Activated CD8-positive, alpha-beta memory T cell treated with anti-CD3 and anti-CD28 coated beads for 24 hours (primary cell): ENCODE measurements at places on chromosomes 16 and 17.

- DNase-seq, result peak; percentile 55
Measured at GRCh38 chr17:73902416-73903181, 258.4 kb upstream of the SDK2 start.

DNA sequence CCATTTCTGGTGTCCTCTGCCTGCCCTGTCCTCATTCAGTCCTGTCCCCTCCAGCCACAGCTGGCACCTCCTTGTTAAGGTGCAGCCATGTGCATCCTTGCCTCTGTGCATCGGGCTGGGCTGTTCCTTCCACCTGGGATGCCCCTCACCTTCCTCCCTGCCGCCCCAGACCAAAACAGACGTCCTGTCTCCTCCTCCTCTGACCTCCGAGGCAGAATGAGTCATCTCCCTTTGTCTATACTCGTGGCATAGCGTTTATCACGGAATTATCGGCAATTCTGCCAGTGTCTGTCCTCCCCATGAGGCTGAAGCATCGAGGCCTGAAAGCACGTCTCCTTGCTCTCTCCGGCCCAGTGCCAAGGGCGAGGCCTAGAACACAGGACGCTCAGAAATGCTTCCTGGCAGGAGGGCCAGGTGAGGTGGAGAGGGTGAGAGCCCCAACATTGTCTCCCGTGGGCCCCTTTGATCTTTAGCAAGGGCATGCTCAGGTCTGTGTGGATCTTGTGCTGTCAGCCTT, 4.6 kb downstream of the RAI1 start:
- DNase-seq, result no peak

DNA sequence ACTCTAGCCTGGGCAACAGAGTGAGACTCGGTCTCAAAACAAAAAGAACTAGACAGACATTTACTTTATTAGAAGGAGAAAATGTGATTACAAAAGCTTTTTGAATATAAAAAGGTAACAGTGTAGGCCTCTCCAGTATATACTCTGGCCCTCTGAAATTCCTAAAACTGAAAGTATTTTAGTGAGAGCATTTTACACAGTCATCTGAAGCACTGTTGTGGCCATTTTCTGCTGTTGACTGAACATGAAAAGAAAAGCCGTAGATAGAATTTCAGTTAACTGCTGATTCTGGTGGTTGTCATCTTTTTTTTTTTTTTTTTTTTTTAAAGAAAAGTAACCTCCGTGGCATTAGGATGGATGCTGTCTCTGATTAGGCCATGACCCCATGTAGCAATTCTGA, 15.6 kb downstream of the DUSP14 start:
- no peak for DNase-seq

- no peak for DNase-seq
Measured at GRCh38 chr16:72241930-72242329, 70.0 kb upstream of the PMFBP1 start.

GRCh38 chr16:88685156-88686061, 898 bp downstream of the SNAI3 start:
- peak; percentile 82 for DNase-seq

DNA sequence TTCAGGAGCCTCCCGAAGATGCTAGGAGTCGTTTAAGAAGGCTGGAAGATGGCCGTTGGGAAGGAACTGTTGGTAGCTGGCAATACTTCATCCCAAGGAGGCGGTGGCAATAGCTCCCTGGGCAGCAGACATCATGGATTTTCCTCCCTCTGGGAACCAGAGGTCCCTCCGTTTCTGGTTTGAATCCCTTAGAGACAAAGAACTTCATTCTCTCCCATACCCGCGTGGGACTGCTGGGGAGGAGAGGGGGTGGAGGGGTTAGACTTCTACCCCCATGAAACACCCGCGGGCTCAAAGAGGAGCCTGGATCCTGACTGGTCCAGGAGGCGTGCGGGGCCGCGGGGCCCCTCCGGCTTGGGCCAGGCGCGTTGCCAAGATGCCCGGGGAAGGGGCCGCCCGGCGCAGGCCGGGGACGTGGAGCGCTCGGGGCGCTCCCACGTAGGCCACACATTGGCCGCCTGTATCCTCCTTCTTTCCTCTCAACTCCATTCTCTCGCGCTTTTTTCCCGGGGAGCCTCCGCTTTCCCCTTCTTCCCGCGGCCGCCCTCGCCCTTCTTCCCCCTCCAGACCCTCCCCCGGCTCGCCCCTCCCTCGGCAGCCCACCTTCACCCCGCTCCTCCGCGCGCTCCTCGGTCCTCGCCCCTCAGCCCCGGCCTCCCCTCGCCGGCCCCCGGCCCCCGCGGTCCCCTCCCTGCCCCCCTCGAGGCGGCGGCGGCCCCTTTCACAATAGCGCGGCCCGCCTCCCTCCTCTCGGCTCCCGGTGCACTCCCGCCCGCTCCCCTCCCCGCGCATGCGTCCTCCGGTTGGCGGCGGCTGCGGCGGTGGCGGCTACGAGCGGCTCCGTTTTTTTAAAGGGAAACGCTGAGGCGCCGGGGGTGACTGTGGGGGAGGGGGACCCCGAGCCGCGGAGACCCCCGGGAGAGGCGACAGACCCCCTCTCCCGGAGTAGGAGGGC, at the start of gene MSL1:
TSS of gene MSL1 (plus strand) at position 791 of the 955 bp plus-strand sequence. CDS start 642 bp downstream, outside the sequence.
- DNase-seq, result peak; percentile 94

GRCh38 chr17:57340160-57340981, 84.0 kb downstream of the MSI2 start:
- DNase-seq, result no peak

- DNase-seq, result no peak
Measured at GRCh38 chr17:3282901-3283300, 15.3 kb downstream of the OR3A1 start.

- no peak for DNase-seq
Measured at GRCh38 chr17:78323826-78324390, 36.0 kb downstream of the SOCS3 start.

- no peak for DNase-seq
Measured at GRCh38 chr16:51382211-51382610, 231.1 kb upstream of the SALL1 start.

DNA sequence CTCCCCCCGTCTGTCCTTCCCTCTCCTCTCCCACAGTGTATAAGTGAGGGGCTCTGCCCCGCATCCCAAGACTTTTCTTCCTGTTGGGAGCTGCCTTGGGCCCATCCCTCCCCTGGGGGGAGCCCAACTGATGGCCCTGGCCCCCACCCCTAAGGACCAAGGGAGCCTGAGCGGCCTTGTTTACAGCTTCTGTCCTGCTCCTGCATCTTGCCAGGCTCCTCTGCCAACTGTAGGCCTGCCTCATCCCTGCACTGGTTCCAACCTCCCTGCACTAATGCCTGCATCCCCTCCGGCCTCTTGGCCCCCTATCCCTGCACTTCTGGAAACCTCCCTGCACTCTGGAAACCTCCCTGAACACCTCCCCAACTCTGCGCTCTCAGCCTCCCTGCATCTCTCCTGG, 1.4 kb upstream of the PAGR1 start:
- DNase-seq, result no peak

DNA sequence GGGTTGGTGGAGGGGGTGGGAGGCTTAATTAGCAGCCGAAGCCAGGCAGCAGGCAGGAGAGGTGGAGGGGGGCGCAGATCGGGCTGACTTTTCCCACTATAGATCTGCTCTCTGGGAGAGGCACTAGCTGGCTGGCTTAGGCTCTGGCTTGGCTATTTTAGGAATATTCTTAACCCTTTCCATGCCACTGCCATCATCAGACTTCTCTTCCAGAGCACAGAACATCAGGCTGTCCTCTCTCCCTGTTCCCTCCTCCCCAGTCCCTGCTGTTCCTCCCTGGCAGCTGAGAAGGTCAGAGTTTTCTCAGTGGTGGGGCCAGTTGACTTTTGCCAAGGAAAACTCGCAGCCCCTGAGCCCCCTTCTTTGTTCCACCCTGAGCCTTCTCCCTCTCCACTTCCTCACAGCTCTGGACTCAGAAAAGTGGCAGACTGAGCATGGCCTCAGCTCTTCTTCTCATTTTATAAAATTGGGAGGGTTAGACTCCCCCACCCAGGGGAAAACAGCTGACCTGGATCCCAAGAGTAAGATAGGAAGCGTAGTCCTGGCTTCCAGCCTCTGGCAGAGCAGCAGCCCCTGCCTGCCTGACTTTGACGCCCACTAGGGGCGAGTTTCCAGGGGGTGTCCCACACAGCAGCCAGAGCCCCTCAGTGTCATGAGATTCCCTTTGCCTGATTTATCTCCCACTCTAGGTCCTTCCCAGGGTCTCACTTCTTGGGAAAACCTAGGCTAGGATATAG, 9.9 kb upstream of the C1QL1 start:
- no peak for DNase-seq

- peak; percentile 80 for DNase-seq
Measured at GRCh38 chr17:29138971-29139691, 41.1 kb downstream of the MYO18A start.

GRCh38 chr17:61904094-61904710, 23.6 kb downstream of the INTS2 start:
- no peak for DNase-seq

- no peak for DNase-seq
Measured at GRCh38 chr16:87815567-87815966, 49.8 kb upstream of the KLHDC4 start.

DNA sequence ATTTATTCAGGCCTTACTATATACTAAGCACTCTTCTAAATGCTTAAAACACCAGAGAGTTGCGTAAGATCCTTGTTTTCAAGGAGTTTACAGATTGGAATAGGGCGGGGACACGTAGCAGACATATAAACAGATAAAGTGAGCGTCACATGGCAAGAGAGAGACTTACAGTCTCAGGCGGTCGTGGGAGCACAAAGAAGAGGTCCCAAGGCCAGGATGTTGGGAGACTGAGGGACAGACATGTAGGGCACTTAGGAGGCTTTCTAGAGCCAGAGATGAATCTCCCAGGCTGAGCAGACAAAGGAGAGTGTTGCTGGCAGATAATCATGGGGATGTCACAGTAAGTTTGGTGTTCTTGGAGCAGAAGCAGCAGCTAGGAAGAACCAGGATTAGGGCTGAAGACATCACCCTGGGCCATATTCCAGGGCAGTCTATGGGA, 119.1 kb upstream of the ANKFN1 start:
- no peak for DNase-seq

GRCh38 chr17:76276461-76277299, 11.5 kb downstream of the UBALD2 start:
- DNase-seq, result no peak

DNA sequence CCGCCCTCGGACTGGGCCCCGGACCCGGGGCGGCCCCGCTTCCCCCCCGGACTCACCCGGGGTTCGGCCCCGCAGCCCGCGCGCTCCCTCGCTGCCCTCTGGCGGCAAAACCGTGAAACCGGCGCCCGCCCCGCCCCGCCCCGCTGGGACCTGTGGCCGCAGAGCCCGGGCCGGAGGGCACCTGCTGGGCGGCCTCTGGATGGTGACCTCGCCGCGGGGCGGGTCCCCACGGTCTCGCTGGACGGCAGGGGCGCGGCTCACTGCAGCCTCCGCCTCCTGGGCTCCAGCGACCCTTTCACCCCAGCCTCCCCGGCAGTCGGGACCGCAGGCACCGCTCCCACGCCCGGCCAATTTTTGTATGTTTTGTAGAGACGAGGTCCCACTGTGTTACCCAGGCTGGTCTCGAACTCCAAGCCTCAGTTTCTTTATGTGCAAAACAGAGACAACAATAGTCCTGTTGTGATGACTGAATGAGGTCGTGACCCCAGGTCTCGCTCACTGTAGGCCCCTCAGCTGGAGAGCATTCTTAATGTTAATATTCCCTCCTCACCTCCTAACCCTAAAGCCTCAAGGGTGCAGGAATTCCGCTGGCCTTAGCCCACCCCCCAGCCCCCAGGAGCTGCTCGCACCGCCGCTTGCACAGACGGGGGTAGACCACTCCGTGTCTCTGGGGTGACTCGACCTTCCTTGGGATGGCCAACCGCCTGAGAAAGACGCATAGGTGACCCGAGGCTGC, 33.7 kb upstream of the RPH3AL start:
- DNase-seq, result peak; percentile 92

- no peak for DNase-seq
Measured at GRCh38 chr16:58843675-58844074, 109.6 kb upstream of the GOT2 start.

DNA sequence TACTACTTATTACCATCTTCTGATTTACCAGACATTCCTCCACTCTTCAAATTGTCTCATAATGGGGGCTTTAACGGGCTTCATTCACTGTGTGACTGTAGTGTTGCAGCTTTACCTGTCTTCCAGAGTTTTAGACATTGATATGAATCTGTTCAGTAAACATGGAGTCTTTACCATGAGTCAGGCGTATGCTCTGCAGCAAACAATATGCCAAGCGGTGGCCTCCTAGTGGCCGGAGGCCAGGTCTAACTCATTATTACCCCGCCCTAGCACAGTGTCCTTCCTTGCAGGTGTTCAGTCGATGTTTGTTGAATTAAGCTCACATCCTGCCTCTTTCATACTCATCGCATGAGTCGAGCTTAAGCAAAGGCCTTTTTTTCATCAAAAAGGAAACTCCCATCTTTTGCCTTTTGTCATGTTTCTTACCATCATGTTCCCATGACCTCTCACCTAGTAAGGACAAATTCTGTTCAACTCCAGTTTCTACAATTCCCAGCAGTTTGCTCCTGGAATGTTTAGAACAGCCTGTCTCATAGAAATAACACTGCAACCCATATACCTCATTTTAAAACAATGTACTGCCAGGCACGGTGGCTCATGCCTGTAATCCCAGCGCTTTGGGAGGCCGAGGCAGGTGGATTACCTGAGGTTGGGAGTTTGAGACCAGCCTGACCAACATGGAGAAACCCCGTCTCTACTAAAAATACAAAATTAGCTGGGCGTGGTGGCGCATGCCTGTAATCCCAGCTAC, 39.4 kb downstream of the TUBD1 start:
- DNase-seq, result peak; percentile 67

- no peak for DNase-seq
Measured at GRCh38 chr16:66976746-66977145, 11.6 kb upstream of the CES4A start.

DNA sequence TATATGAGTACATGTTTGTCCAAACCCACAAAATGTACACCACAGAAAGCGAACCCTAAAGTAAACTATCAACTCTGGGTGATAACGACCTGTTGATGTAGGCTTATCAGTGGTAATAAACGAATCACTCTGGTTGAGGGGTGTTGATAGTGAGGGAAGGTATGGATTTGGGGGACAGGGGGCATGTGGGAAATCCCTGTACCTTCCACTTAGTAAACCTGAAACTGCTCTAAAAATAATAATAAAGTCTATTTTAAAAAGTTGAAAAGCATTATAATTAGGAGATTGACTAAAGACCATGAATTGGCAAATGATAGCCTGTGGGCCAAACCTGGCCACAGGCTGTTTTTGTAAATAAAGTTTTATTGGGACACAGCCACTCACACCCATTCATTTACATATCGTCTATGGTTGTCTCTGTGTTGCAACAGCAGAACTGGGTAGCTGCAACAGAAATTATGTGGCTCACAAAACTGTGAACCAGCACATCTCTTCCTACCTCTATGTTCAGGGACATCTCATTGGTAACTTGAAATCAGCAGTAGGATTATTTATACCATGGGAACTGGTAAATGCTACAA, 85.5 kb upstream of the CDYL2 start:
- no peak for DNase-seq
